Hematopoietic multipotent progenitor cell treated with erythropoietin and hydrocortisone succinate and interleukin-3 and kit ligand, for 17 days (in vitro differentiated cells): ENCODE measurements at places on chromosomes 4 and X.

DNA sequence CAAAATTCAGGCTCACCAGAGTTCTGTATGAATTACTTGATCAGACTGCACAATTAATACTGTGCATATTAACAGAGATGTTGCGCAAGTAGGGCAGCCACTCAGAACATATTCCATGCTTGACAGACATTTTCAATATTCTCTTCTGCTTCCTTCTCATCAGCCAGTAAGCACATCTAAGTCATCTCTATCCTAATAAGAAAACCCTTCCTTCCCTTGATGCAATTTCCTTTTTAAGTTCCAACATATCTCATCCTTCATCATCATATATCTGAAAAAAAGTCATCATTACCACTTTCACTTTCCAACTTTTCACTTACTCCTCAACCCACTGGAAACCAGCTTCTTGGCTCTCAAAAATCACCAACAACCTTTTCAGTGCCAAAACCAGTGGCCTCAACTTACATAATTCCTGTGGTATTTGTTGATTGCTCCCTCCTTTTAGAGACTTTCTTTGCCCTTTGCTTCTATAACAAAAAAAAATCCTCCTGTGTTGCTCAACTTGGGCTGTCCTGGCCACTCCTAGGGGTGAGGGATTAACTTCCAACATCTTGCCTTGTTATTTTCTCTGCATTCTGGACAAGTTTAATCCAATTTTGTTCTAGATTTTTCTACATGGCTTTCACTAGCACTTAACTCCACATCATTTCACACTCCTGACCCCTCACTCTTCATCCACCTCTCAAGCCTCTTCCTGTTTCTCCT is 14.1 kb downstream of the MBNL3 start:
- DNase-seq, result peak; percentile 37

DNA sequence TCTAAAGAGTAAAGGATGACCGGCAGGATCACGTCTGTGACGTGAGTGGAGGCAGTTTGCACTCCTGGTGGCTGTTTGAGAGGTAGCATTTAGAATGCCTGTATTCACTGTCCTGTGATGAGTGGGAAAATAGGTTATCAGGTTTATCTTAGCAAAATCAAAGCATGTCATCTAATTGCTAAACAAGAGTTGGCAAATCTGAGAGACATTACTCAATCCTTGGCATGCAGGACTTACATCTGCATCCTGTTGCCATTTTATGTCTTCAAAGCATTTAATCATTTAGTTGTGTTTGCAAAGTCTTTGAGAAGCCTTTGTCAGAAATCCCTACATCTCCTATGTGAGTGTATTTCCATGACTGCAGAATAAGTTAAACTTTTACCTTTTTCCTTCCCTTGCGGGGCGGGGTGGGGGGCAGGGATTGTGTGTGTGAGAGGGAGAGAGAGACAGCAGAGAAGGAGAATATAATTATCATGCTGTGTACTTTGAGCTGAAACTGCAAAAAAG is 41.4 kb upstream of the MSANTD1 start:
- no peak for DNase-seq

GRCh38 chr4:35138449-35138848 is 1105.9 kb downstream of the ARAP2 start:
- DNase-seq, result no peak

- no peak for DNase-seq
Observed at GRCh38 chr4:99979872-99980271, 29.8 kb upstream of the H2AZ1 start.

DNA sequence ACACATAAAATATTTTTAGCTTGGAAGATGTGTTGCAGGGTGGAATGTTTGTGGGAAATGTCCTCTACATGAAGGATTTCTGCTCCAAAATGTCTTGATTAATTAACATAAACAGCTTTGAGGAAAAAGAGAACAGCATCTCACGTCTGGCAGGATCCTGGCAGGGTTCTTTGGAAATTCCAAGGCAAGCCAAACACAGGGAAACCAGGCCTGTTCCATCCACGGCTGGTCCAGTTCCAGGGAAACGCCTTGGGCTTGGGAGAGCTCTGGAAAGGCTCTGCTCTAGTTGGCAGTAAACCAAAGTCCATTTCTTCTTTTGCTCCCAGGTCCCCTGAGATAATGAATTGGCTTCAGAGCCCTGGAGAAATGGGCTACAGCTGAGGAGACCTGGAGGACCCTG is 42.4 kb upstream of the GAB1 start:
- DNase-seq, result no peak
